ENCODE measurements at places on chromosomes 3 and 15. TPM values are rescaled to one million over a fixed set of nuclear protein-coding genes. Genes with fewer than 3 reads are reported as not detected.

The TP63 gene
- 16.7 TPM for total RNA-seq

The XCR1 gene
- total RNA-seq = not detected

The ALS2CL gene
- 1.2 TPM for total RNA-seq

The CASR gene
- not detected for total RNA-seq

The AZI2 gene
- 55.5 TPM for total RNA-seq

The CGNL1 gene
- total RNA-seq = under 0.01 TPM

The ANKRD63 gene
- not detected for total RNA-seq

The SH3BP5 gene
- 3.2 TPM for total RNA-seq

GRCh38 chr15:45338417-45338816 is 39.9 kb downstream of the GATM start:
- no peak for DNase-seq

DNA sequence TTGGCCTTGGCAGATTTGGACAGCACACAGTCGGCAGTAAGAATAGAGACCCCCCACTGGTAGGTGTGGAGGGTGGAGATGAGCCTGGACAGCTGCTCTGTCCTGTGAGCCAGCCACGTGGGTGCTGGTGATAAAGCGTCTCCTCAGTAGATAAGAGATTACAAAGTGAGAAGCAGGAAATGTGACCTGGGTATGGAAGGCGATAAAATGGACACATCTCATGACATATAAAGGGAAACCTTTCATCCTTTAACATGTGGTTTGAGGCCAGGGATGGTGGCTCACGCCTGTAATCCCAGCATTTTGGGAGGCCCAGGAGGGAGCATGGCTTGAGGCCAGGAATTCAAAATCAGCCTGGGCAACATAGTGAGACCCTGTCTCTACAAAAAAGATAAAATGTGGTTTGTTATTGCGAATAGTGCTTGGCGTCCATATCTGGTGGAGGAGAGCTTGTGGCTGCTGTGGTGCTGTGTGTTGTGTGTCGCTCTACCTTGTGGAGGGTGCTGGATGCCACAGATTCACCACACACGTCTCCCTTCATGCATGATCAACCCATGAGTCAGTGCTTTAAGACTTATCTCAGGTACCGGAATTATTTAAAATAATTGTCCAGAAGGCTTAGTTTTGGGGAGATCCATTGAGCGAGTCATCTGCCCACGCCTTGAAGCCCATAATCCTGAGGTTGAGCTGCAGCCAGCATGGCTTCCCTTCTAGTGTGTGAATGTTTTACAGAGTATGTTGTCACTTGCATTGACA is 157.0 kb downstream of the GABRG3 start:
- no peak for DNase-seq

- DNase-seq = no peak
Measured at GRCh38 chr3:49732597-49732996, 8.8 kb upstream of the GMPPB start.

DNA sequence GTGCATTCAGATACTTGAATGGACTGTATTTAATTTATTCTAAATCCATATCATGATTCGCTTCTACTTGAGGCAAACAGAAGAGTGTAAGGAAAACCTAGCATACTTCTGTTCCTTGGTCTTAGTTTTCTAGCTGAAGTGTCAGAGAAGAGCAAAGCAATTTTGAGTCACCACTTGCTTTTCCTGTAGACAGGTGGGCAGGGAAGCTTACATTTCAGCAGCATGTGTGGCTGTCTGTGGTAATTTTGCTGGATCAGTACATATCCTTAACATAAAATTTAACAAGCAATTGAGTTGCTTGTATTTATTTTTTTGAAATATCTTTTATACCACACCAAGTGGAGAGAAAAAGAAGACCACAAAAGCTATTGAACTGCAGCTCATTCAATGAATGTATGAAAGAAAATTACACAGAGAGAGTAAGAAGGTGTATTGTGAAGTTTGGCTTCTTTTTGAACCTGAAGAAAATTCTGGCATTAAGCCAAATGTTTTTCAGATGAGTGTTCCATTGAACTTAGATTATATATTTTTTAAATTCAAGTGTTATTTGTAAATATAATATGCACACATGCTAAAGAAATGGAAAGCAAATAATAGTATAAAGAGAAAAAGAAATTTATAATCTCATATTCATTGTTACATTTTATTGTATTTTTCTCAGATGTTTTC is 747.6 kb downstream of the NAALADL2 start:
- no peak for DNase-seq

DNA sequence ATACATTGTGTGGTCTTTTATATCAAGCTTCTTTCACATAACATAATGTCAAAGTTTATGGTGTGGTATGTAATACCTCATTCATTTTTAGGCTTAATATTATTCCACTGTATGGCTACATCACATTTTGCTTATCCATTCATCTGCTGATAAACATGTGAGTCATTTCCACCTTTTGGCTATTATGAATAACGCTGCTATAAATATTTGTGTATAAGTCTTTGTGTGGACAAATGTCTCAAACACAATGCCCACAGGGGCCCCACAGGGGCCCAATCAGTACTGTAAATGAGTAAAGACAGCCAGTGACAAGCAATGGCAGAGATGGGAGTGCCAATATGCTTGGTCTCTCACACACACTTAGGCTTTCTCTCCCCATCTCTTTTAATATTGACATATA is 54.2 kb downstream of the PIK3R4 start:
- no peak for DNase-seq

- DNase-seq = no peak
Measured at GRCh38 chr15:99504071-99504822, 61.5 kb upstream of the MEF2A start.

GRCh38 chr3:111803123-111803593 is 55.9 kb upstream of the PHLDB2 start:
- DNase-seq = peak; percentile 98

DNA sequence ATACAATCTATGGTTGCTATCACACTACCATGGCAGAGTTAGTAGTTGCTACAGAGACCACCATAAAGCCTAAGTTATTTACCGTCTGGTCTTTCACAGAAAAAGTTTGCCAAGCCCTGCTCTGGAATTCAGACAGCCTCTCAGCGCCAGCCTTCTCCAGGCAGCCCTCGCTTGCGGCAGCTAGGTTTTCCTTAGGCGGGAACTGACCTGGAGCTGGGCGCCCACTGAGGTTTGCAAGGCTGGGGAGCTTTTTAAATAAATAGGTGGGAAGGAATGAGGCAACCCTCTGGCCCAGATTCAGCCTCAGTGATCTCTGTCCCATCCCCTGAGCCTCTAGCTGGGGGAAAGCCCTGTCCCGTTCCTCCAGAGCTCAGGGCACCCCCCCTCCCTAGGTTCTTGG is 1.2 kb downstream of the CTSH start:
- no peak for DNase-seq

DNA sequence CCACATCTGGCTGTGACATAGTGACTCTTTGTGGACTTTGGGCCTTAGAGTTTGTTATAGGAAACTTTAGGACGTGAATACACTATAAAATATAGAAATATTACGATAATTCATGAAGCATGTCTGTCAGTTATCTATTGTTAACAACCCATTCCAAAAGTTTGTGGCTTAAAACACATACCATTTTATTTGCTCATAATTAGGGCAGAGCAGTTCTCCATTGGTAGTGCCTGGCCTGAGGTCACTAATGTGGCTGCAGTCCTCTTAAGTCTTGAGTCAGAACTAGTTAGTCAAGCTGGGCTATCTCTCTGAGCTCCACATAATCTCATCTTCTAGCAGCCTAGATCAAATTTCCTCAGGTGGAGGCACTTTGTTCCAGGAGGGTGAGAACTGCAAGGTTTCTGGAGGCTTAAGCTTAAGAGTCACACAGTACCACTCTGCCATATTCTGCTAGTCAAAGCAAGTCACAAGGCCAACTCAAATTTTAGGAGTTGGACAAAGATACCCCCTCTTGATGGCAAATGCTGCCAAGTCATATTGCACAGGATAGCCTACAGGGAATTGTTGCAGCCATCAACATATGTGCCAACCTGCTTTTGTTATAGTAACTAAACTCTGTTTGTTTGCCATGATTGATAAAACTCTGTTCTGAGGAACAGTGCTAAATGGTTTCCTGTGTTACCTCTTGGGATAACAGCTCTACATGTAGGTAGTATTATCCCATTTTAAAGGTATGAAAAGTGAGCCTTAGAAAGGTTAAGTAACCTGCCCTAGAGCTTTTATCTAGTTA is 8.7 kb downstream of the ATXN7 start:
- peak; percentile 85 for DNase-seq

- DNase-seq = no peak
Measured at GRCh38 chr3:100899440-100900091, 93.7 kb downstream of the ABI3BP start.

- DNase-seq = no peak
Measured at GRCh38 chr15:100720406-100720967, 118.1 kb downstream of the ASB7 start.

DNA sequence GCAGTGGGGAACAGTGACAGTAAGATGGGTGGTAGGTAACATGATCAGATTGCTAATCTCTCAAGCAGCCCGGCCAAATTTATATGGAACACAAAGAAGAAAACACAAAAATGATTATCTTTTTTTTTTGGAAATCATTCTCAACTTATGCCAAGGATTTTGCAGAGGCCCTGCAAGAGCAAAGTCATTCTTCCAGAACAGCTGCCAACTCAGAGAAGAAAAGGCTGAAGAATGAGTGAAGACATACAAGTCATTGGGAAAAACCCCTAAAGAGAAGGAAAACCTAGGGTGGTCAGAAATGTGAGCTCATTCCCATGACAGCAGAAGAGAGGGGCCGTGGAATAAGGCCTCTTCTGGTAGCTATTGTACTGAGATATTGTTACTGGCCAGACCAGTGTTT is 246.7 kb downstream of the SHOX2 start:
- DNase-seq = no peak

DNA sequence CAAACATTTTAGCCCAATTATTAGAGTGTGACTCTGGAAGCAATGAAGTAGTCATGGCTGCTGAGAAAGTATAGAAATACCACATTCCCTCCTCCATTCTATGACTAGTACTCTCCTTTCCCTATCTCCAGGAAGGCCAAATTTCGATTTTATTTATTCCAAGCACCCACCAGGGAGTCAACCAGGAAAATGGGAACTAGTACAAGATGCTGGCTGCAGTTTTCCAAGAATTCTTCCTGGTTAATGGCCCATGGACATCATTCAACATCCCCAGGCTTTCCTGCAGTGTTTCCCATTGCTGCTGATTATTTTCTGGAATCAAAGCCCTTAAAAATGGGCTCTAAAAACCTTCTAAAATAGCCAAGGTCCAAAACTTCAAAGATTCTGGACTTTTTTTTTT is 247.9 kb upstream of the STT3B start:
- no peak for DNase-seq

DNA sequence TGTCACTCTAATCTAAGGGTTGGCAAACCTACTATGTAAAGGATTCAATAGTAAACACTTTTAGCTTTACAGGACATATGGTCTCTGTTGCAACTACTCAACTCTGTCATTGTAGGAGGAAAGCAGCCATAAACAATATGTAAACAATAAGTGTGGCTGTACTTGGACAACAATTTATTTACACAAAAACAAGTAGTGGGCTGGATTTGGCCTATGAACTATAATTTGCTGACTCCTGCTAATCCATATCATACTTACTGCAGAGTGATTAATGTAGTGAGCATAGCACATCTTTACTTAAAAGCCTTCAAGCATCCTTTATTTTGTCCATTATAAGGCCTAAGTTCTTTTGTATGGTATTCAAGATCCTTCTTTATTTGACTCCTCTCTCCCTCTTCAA is 441.9 kb downstream of the ZIC1 start:
- no peak for DNase-seq

GRCh38 chr3:8635631-8636030 is 9.0 kb downstream of the SSUH2 start:
- no peak for DNase-seq
